Stimulated activated CD4-positive, alpha-beta T cell treated with anti-CD3 and anti-CD28 coated beads, TNF-alpha, amount 100 ng/mL, for 4 hours (primary cell): ENCODE measurements at places on chromosomes 4 and X.
A peak's percentile ranks its signal among the peaks of the same experiment; 100 is the strongest.

- peak; percentile 34 for DNase-seq
Measured at GRCh38 chrX:56800801-56801200, 71.8 kb downstream of the NBDY start.

- no peak for DNase-seq
Measured at GRCh38 chrX:39220952-39221351, 419.7 kb downstream of the MID1IP1 start.

DNA sequence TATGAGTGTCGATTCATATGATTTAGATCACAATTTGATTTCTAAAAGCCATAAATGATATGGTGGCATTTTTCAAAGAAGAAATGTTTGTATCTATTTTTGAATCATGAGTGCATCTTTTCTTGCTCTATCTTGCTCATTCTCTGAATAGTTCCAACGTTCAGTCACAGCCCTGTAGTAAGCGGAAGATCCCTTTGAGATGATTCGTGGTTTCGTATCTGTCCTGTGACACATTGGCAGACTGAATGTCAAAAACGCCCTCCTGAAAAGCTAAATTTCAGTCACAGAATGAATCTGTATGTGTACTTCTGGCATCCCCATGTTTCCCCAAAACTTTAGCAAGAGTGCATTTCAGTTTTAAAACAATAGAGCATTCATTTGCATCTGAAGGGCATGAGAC is 1066.9 kb upstream of the TENM3 start:
- no peak for DNase-seq

- DNase-seq: no peak
Measured at GRCh38 chr4:47837094-47837907, 566 bp downstream of the CORIN start.

GRCh38 chr4:179871726-179872125 is 2371.5 kb upstream of the TENM3 start:
- no peak for DNase-seq

- DNase-seq: no peak
Measured at GRCh38 chrX:67779099-67779498, 235.3 kb downstream of the AR start.

GRCh38 chrX:112798736-112799135 is 41.9 kb downstream of the AMOT start:
- no peak for DNase-seq

DNA sequence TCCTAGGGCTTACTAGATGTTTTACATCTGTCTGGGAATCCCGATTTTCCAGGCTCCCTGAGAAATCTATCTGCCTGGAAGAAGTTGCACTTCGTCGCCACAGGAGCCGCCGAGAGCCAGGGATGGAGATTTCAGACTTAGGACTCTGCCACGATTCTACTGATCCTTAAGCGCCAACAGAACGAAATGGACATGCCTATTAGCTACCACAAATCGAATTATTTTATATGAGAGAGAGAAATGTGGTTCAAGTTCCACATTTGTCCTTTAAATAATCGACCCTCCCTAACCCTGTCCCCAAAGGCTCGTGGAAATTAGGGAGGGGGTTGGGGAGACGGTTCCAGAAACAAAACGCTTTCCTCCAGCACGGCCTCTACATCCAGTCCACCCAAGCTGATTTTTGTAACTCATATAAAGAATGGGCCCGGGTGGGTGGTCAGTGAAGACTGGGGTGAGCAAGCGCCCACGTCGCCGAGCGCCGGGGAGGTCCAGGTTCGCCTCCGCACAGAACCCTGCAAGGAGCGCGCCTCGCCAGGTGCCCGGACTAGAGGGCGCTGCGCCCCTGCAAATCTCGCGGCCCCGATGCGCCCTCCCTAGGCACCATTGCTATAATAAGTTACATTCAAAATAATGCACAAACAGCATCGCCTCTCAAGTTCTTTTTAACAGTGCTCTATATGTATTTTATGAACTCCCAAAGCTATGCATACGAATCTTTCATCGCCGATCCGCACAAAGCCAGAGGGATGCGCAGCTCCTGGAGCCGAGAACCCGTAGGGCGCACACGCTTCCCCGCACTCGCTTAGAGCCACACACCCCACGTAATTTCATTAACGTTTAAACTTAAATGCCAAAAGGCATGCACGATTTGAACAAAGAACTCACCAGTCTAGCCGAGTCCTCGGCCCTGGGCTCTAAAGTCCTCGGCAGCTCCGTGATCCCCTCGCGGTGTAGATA is 2.1 kb upstream of the FAT1 start:
- no peak for DNase-seq

- DNase-seq: no peak
Measured at GRCh38 chrX:46179748-46180147, 365.5 kb downstream of the ZNF674 start.

GRCh38 chr4:54308110-54308509 is 79.0 kb downstream of the PDGFRA start:
- no peak for DNase-seq

- DNase-seq: no peak
Measured at GRCh38 chr4:16686195-16686594, 212.2 kb downstream of the LDB2 start.

GRCh38 chrX:55714161-55714560 is 3.4 kb upstream of the RRAGB start:
- no peak for DNase-seq
